ENCODE measurements at places on chromosomes 13 and 19.

- no peak for DNase-seq
These were observed 16.1 kb upstream of the TPP2 start for GRCh38 chr13:102580552-102581169.

GRCh38 chr19:44799627-44800346 lies 9.1 kb upstream of the BCAM start:
- no peak for DNase-seq

DNA sequence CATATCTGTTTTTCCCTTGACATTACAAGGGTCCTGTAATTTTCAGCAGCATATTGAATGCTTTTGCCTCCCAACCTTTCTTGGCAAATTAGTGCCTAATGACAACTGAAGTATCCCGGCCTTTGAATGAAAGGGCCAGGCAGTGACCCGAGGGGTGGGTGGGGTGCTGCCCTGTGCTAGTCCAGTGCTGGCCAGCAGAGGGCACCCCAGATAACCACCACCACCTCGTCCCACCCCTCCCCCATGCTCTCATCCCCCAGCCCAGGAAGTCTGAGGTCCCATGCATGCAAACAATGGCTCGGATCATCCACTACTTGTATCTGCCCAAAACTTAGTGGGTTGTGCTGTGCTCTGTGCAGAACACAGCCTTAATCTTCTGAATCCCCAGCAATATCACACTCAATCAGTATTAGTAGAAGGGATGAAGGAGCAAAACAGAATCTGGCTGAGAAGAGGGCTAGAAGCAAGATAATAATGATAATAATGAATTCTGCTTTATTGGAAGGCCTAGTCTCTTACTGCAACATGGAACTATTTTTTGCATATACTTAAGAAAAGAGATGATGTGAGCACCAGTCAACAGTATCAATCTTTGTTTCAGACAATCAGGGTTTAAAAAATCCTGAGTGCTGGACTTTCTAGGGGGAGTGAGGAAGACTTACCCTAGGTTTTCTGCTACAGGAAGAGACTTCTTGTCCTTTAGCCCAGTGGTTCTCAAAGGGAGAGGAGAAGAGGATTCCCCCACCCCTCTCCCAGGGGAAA lies 3.8 kb downstream of the ATP12A start:
- no peak for DNase-seq

DNA sequence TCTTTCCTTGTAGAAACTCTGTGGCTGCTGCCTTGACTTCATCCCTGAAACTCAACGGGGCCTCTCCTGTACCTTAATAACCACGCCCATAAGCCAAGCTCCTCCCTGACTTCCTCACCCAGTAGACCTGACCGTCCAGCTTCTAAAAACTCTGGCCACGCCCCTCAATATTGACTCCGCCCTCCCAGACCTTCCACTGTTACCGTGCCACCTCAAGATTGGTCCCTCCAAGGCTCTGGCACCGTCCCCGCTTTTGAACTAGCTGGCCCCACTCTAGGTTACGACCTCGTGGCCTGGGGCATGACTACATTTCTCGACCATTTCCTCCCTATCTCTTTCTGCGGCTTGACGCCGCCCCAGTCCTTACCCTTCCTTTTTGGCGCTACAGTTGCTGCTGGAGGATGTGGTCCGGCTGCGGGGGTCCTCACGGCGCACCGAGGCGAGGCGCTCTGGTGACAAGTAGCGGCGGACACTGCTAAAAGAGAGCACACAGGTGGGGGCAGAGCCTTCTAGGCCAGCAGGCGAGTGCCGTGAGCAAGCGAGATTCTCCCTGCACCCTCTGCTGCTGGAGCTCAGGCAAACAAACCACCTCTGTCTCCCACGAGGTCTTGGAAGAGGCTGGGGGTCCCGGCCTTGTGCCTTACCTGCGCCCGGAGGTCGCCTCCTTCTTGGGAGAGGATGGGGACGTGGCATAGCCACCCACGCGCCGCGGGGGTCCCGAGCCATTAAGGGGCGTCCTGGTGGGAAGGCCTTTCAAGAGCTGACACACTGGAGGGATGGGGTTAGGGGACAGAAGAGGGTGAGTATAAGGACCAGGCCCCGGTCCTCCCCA lies 2.3 kb upstream of the EML2 start:
- peak; percentile 67 for DNase-seq

DNA sequence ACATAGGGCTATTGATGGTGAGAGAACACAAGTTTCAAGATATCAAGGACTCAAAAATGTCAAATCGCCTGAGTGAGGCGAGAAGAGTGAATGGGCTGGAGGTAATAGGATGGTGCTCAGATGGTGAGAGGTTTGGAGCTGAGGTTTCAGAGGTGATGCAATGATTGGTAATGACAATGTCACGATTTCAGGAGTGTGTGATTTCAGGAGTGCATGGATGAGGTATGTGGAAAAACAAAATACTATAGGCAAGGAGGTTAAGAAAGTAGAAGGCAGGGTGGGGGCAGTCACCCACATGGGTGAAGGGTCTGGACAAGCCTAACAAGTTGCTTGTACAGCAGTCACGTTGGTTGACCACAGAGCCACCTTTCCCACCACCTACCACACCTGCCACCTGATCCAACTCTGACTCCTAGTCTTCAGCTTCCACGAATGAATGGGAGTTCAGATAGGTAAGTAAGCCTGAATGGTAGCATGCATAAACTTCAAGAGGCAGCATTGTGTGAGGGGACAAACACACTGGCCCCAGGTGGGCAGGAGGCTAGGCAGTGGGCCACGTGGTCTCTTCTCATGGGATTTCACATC lies 71.5 kb downstream of the RUBCNL start:
- DNase-seq = no peak

- DNase-seq = no peak
These were observed 112.1 kb downstream of the PTPRS start for GRCh38 chr19:5228490-5228889.

DNA sequence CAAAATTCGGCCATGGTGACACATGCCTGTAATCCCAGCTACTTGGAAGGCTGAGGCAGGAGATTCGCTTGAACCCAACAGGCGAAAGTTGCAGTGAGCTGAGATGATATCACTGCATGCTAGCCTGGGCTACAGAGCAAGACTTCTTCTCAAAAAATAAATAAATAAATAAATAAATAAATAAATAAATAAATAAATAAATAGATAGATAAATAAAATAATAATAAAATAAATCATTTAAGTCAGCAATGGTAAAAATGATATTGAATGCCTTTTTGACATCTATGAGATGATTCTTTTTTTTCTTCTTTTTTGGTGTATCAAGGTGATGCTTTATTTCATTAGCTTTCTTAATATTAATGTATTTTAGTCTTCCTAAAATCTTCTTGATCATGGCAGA lies 221.7 kb upstream of the RXFP2 start:
- no peak for DNase-seq

DNA sequence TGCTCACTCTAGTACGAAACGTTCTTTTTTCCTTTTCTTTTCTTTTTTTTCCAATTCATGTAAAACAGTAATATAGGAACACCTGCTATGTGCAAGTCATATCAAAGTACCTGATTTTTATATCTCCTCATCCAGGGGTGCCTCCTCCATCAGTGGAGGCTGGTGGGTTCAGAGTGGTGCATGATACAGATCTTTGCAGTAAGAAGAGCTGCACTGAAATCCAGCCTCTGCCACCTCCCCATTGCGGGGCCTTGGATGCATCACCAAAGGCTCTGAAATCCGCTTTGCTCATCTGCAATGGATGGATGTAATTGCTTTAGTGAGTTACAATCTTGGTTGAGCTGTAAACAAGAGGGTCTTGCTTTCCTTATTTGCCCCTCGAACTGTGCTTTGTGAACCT lies 38.3 kb downstream of the GPR12 start:
- DNase-seq = no peak

GRCh38 chr19:16821081-16821480 lies 8.1 kb upstream of the SIN3B start:
- DNase-seq = no peak

DNA sequence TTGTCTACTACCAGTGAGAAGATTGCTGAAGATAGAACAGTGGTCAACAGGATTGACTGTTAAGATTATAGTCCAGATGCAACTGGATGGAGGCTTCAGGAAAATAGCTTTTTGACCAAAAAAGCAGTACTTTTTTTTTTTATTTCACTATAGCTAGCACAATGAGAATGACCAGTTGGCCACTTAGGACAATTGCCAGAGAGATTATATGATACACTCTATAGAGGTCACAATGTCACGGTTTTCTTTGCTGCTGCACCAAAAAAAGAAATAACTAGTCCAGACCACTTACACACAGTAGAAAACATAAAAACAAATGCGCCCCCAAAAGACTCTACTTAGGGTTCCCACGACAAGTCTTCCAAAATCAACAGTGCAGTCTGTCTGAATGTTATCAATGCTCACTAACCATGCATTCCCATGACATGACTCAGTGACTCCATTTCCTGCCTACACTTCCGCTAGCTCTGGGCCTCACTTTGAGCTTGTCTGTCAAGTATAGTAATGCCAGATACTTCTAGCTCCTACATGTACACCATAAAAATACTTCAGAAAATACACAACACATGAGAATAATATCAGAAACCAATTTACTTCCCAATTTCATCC lies 209.1 kb upstream of the STARD13 start:
- DNase-seq = no peak

- DNase-seq = no peak
These were observed 34.0 kb downstream of the DPF1 start for GRCh38 chr19:38190061-38190460.

DNA sequence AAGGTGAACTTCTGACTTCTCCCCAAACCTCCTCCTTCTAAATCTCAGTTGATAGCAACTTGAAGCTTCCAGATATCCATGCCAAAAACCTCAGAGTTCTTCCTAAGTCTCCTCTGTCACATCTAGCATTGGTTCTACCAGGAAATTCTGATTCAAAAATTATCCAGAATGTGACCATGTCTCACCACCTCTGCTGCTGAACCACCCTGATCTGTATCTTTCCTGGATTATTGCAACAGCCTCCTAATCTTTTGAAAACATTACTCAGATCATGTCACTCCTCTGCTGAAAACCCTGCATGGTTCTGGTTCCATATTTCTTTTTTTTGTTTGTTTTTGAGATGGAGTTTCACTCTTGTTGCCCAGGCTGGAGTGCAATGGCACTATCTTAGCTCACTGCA lies 78.7 kb upstream of the TNFSF11 start:
- DNase-seq = no peak

- DNase-seq = no peak
These were observed 614 bp upstream of the PNMA8A start for GRCh38 chr19:46471811-46472543.

DNA sequence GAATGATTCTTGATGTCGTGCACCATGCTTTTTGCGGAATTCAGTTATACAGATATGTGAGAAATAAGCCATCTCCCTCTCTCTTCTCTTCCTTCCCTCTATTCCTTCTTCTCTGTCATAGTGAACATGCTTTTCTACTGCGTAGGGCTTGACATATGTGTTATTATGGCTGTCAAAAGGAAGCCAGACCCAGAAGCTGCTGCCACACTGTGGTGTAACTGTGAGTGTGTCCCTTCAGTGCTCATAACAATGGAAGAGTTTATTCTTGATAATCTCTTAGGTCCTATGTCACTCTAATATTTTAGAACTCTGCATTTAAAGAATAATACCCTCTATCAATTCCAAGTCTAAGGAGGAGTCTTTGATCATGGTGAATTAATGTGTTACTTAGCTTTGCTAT lies 208.9 kb upstream of the TMTC4 start:
- no peak for DNase-seq

DNA sequence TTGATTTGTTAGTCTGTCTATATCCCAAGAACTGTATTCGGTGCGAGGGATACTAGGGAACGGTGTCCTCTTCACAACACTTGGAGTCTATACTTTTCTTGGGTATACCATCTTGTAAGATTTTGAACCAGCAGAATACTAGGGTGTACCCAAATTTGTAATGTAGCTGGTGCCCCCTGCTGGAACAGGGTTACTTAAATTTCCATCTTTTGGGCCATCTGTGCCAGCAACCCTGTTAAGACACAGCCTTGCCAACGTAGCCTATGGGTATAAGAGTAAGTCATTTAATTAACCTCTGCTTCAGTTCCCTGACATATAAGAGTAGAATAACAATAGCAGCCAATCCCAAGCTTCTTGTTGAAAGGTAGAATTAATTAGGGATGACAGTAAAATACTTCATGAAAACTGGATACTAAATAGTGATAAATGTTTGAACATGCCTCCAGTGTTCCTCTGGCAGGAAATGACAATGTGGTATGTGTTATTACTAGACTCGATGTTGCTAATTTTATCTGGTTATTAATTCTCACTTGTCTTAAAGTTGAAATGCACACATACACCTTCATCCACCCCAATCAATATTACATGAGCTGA lies 607.6 kb downstream of the FGF9 start:
- DNase-seq = peak; percentile 18

DNA sequence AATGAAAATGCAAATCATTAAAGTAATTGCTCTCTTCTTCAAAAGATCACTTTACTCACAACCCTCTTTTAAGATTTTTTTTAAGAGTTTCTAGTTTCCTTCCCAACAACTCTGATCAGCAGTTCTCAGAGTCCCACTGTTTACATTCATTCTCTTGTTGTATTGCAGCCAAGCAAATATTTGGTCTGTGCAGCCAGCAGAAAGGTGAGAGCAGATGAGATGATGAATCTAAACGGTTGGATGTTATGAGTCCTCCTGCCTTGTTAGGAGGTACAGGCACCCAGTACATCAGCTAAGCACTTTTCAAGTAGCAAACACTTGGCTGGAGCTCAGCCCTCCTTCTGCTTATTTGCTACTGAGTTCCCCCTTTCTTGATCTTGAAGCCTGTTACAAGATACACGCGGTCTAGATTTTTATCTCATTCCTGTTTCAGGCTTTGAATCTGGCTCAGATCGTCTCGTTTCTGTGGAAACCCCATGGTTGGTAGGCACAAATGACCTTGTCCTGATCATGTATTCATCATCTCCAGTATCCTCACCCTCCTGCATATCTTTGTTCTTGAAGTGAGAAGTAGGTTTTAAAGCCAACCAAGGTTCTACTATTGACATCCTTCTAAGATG lies 300.7 kb downstream of the DCT start:
- DNase-seq = no peak

DNA sequence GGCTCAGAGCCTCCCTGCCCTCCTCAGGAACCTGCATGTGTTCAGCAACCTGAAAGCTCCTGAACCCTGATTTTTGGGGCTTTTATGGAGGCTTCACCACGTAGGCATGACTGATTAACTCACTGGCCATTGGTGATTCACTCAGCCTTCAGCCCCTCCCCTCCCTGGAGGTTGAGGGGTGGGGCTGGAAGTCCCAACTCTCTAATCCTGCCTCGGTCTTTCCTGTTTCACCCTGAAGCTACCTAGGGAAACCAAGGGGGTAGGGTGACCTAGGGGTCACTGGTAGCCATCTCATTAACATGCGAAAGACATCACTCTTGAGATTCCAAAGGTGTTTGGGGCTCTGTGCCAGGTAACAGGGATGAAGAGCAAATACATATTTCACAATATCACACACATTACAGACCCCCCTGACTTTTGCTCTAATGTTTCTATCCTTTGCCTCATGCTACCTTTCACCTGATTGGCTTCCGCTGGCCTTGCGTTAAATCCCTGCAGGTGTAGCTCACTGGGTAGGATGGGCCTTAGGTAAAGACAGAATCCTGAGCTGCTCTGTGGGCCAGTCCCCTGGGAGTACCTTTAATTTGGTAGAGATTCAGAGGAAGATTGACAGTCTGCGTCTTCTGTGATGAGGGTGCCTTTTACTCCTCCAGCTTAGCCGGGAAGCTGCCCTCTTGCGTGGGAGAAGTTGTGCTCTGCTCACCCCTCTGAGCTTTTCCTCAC lies 260.6 kb downstream of the ATP8A2 start:
- no peak for DNase-seq
